ENCODE measurements at places on chromosomes 4 and X. TPM values are rescaled to one million over a fixed set of nuclear protein-coding genes. Genes with fewer than 3 reads are reported as not detected.
A peak's percentile ranks its signal among the peaks of the same experiment; 100 is the strongest.

KLB gene
- total RNA-seq = 0.37 TPM

EVC gene
- 45.8 TPM for total RNA-seq

CXCL9 gene
- not detected for total RNA-seq

SPANXC gene
- not detected for total RNA-seq

GAGE12E gene
- not detected for total RNA-seq

DNA sequence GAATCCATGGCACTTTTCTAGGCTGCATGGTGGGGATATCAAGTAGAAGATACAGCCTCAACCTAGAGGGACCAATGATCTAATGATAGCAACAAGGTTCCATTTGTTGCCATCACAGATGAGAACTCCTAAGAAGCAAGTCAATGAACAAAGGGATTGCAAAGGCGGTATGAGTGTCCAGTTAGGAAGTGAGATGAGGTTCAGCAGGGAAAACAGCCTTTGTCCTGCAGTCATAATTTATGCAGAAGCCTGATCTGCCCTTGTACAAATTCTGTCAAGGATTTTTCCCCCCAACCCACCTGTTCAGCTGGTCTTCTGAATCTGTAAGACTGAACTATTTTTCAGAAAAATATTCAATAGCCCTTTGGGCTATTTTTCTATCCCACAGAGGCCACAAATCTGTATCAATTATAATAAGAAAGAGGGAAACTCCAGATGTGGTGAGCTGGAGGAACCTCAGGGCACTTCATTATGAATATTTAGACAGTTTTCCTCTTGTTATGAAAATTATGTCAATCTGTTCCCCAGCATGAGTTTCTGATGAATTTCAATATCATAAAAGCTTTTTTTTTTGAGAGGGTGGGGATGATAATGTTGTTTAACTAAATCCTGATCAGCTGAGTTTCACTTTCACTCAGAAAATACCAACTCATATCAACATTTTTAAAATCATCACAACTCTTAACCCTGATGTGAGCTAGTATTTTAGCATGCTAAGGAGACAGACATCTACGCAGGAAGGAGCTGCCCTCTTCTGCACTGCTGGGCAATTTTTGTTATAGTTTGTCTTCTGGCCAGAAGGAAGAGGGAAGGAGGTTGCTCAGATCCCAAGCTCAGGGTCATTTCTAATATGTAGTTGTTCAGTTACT, 127.2 kb upstream of the MAP3K15 start:
- DNase-seq = no peak
- H3K27ac ChIP-seq = no peak overlapping the region
- H3K27me3 ChIP-seq = no peaks in the 10 kb centered on the region
- no peaks in the 10 kb centered on the region for H3K36me3 ChIP-seq
- no peak overlapping the region for H3K4me3 ChIP-seq
- H3K4me1 ChIP-seq = no peaks in the 10 kb centered on the region

DNA sequence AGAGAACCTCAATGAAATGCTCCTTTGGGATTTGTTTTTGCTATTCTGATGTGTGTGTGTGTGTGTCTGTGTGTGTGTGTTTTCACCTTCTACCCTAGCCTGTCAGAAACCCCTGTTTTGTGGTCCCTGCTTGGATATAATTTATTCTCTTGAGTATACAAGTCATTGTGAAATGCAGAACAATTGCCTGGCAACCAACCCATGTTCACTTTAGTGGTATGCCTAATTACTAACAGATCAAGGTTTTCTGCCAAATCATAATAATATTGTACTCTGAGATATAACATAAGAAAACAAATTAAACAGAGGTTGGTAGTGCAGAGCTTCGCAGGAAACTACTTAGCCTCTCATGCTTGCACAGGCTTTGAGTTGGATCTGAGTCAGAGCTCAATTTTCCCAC, 7.0 kb upstream of the TET2 start:
- no peaks in the 10 kb centered on the region for H3K36me3 ChIP-seq
- peaks cover 6% of the 10 kb centered on the region for H3K4me1 ChIP-seq
- H3K4me3 ChIP-seq = no peak overlapping the region
- H3K27me3 ChIP-seq = no peaks in the 10 kb centered on the region
- no peak overlapping the region for H3K27ac ChIP-seq
- DNase-seq = no peak

DNA sequence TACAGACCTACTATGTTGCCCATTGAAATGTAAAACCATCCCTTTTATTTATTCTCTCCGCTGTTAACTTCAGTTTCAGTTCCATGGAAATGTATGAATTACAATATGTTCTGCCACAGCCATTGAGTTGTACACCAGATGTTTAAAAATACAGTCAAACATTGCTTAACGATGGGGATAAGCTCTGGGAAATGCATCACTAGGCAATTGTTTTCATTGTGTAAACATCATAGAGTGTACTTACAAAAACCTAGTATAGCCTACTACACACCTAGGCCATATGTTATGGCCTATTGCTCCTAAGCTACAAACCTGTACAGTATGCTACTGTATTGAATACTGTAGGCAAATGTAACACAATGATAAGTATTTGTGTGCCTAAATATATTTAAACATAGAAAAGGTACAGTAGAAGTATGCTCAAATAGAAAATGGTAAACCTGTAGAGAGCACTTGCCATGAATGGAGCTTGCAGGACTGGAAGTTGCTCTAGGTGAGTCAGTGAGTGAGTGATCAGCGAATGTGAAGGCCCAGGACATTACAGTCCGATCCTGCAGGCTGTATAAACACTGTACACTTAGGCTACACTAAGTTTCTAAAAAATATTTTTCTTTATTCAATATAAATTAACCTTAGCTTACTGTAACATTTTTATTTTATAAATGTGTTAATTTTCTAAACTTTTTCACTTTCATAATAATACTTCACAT, 2.7 kb upstream of the PF4V1 start:
- peaks cover 6% of the 10 kb centered on the region for H3K4me1 ChIP-seq
- H3K4me3 ChIP-seq = no peak overlapping the region
- peaks cover 4% of the 10 kb centered on the region for H3K27me3 ChIP-seq
- no peak overlapping the region for H3K27ac ChIP-seq
- no peaks in the 10 kb centered on the region for H3K36me3 ChIP-seq

DNA sequence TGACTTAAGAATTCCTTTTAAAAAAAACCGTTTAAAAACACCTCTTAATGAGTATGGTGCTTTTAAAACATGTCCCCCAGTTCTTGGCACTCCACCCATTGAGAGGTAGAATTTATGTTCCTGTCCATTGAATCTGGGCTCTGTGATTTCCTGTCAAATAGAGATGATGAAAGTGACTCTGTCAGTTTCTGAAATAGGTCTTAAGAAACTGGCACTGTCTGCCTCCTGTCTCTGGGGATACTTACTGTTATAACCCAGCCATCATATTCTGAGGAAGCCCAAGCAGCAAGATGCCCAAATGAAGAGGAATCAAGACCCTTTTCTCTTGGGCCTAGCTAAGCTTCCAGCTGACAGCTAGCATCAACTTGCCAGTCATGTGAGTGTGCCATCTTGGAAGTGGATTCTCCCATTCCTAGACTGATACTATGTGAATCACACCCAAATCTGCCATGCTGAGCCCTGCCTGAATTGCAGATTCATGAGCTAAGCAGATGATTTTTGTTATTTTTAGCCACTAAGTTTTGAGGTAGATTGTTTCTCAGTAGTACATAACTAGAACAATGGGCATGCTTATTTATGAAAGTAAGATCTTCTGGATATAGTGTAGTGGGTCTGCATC, 22.8 kb downstream of the C4orf54 start:
- H3K27ac ChIP-seq = no peak overlapping the region
- no peaks in the 10 kb centered on the region for H3K27me3 ChIP-seq
- no peaks in the 10 kb centered on the region for H3K4me1 ChIP-seq
- no peak overlapping the region for H3K4me3 ChIP-seq
- H3K36me3 ChIP-seq = no peaks in the 10 kb centered on the region

- no peaks in the 10 kb centered on the region for H3K4me1 ChIP-seq
- H3K27me3 ChIP-seq = no peaks in the 10 kb centered on the region
- no peak overlapping the region for H3K4me3 ChIP-seq
- no peak overlapping the region for H3K27ac ChIP-seq
These were observed 46.6 kb downstream of the TENM3 start for GRCh38 chr4:182289809-182290208.

DNA sequence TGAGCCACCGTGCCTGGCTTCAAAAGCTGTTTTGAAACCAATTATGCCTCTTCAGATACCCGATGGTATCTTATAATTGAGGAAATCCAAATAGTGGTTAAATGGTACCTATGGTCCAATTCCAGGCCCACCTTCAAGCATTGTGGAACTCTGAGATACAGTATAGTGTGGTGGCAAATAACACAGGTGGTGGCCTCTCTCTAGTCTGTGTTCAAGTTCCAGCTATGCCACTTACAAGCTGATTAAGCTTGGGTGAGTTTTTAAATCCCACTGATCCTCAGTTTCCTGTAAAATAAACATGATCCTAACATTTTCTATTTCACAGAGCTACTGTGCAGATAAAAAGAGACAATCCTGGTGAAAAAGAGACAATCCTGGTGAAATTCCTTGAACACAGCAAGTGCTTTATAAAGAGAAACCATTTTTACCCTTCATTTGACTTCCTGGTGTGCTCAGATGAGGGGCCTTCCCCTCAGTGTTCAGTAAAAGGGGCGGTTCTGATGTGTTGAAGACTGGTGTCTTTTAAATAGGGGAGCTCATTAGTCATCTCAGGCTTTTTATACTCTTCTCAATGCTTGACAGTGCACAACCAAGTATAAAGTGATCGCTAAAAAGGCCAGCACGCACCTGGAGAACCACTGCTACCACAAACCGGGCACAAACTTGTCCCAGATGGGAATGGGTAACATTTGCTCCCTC, 30.8 kb upstream of the CD40LG start:
- H3K27ac ChIP-seq = no peak overlapping the region
- DNase-seq = no peak
- H3K4me3 ChIP-seq = no peak overlapping the region
- no peaks in the 10 kb centered on the region for H3K27me3 ChIP-seq
- H3K36me3 ChIP-seq = no peaks in the 10 kb centered on the region
- no peaks in the 10 kb centered on the region for H3K4me1 ChIP-seq

DNA sequence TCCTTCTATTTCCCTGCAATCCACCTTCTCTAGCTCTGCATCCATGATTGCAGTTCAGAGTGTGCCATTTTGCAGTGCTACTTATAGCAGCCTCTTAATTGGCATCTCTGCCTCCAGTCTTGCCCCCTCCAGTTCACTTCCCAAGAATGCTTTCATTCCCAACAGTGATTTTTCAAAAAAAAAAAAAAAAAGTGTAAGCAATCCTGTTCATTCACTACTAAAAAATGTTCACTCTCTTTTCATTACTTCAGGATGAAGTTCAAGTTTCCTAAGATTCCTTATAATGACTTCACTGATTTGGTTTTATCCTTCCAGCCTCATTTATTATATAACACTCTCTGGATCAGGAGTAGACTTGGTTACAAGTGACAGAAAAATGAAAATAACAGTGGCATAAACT, 124.7 kb upstream of the LNX1 start:
- no peak for DNase-seq
- H3K27me3 ChIP-seq = no peaks in the 10 kb centered on the region

- H3K27me3 ChIP-seq = no peaks in the 10 kb centered on the region
- DNase-seq = no peak
- no peak overlapping the region for H3K4me3 ChIP-seq
- H3K4me1 ChIP-seq = no peaks in the 10 kb centered on the region
These were observed 189.9 kb downstream of the BMPR1B start for GRCh38 chr4:94947681-94948108.

DNA sequence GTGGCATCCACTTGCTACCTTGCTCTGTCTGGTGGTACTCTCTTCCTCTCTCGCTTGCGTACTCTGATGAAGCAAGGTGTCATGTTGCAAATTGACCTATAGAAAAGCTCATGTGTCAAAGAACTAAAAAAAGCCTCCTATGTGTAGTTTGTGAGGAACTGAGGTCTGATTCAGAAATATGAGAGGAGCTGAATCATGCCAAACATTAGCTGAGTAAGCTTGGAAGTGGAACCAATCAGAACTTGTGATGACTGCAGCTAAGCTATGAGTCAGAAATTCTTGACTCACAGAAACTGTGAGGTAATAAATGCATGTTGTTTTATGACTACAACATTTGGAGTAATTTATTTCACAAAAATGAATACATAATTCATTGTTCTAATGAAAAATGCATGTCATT, 2138.8 kb downstream of the PCDH7 start:
- no peak for DNase-seq
- no peak overlapping the region for H3K27ac ChIP-seq
- no peaks in the 10 kb centered on the region for H3K4me1 ChIP-seq
- H3K27me3 ChIP-seq = no peaks in the 10 kb centered on the region
- H3K4me3 ChIP-seq = no peak overlapping the region

GRCh38 chr4:102344520-102344953, 745 bp downstream of the SLC39A8 start:
- H3K27ac ChIP-seq = peak overlapping the region; percentile 88
- no peaks in the 10 kb centered on the region for H3K36me3 ChIP-seq
- peaks cover 17% of the 10 kb centered on the region for H3K4me1 ChIP-seq
- peak; percentile 71 for DNase-seq
- no peaks in the 10 kb centered on the region for H3K27me3 ChIP-seq

- no peak overlapping the region for H3K4me3 ChIP-seq
- no peaks in the 10 kb centered on the region for H3K36me3 ChIP-seq
- H3K27me3 ChIP-seq = no peaks in the 10 kb centered on the region
- peak; percentile 23 for DNase-seq
These were observed 11.9 kb downstream of the CA5B start for GRCh38 chrX:15749642-15750610.

GRCh38 chr4:1296324-1297022, 6.8 kb downstream of the MAEA start:
- no peaks in the 10 kb centered on the region for H3K27me3 ChIP-seq
- H3K36me3 ChIP-seq = no peaks in the 10 kb centered on the region
- no peak for DNase-seq
- H3K4me3 ChIP-seq = no peak overlapping the region
- peaks cover 9% of the 10 kb centered on the region for H3K4me1 ChIP-seq

DNA sequence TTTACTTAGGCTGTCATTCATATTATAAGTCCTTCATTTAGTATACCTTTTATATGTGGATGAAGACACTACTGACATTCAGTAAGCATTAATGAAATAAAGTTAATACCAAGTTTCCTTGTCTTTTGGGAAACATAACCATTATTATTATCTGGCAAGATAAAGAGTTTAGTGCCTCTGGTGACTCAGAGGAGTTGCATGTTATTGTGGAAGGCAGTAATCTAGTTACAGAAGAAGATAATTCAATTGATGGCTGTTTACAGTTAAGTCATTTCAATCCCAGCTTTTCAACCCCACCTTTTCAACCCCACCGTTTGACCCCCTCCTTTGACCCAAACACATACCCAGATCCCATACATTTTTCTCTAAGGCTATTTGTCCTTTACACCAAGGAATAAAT, 143.8 kb downstream of the FANCB start:
- no peak overlapping the region for H3K27ac ChIP-seq
- H3K4me1 ChIP-seq = no peaks in the 10 kb centered on the region
- H3K36me3 ChIP-seq = no peaks in the 10 kb centered on the region
- H3K4me3 ChIP-seq = no peak overlapping the region
- DNase-seq = no peak

- no peaks in the 10 kb centered on the region for H3K36me3 ChIP-seq
- H3K27ac ChIP-seq = no peak overlapping the region
- H3K4me3 ChIP-seq = no peak overlapping the region
- no peak for DNase-seq
These were observed 1.1 kb upstream of the ARMCX4 start for GRCh38 chrX:101484135-101484534.
